Hematopoietic multipotent progenitor cell treated with erythropoietin and hydrocortisone succinate and interleukin-3 and kit ligand, for 6 days (in vitro differentiated cells): ENCODE measurements at places on chromosomes 2 and 18.

- DNase-seq = peak; percentile 4
Observed at GRCh38 chr18:44700652-44701051, 20.0 kb downstream of the SETBP1 start.

DNA sequence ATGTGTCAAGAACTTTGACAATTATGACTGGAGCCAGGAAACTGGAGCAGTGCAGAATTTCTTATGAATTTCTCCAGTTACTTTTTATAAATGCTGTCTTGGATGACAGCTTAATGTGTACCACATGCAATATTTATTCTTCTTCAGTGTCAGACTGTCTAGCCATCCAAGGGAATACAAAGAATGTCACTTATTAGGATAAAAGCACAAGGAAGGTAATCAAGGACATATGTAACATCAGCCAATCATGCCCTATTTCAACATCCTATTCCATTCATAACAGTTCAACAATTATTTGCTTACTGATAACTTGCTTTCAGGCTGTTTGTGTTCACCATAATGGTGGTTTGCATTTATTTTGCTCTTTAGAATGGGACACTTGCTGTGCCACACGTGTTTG, 139.8 kb downstream of the OLA1 start:
- no peak for DNase-seq

- no peak for DNase-seq
Observed at GRCh38 chr2:142041996-142042395, 88.8 kb downstream of the LRP1B start.

GRCh38 chr2:219452361-219453317, 18.0 kb downstream of the SPEG start:
- no peak for DNase-seq

DNA sequence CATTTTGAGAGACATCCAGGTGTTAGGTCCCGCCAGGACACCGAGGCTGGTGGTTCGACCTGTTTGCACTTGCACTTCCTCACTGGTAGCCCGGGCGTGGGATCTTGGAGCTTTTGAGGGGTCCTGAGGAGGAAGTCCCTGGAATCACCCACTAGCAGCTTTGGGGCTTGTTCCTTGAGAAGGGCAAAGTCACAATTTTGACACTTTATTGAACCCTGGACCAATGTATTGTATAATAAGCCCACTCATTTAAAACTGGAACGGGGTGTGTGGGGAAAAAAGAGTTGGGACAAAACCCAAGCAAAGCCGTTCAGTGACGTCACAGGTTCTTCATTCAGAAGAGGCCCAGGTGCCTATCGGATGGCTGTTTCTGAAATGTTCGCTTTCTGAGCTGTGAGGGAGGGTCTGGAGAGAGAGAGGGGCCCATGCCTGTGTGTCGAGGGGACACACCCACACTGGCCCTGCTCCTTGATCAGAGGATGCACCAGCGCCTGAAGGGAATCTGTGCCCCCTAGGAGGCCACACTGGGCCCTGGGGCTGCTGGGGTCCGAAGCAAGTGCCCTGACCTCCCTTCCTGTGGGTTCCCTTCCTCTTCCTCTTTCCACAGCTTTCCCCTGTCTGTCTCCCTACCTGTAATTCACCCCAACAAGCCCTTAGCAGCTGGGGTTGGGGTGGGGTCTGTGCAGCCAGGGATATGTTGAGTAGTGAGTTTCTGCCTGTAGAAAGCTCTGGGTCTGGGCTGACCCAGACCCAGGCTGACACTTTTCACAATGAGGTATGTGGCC, 2.6 kb downstream of the LPIN1 start:
- no peak for DNase-seq

- DNase-seq = peak; percentile 41
Observed at GRCh38 chr2:96308248-96308647, 2.9 kb upstream of the SNRNP200 start.

DNA sequence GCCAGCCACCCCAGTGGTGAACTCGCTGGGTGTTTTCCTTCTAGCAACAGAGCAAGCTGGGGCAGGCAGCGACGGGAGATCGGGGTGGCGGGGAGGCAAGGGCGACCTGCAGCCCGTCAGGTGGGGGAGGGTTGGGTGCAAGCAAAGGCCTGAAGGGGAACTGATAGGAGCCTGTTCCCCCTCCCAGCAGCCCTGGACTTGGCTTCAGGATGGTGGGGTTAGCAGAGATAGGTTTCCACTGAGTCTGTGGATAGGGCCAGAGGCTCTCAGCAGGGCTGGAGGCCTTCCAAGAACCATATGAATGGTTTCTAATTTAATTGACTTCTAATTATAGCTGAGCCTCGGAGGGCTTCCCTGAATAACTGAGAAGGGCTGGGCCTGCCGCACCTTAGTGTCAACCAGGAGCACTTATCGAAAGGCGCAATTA, 55.3 kb downstream of the EDAR start:
- DNase-seq = peak; percentile 36

DNA sequence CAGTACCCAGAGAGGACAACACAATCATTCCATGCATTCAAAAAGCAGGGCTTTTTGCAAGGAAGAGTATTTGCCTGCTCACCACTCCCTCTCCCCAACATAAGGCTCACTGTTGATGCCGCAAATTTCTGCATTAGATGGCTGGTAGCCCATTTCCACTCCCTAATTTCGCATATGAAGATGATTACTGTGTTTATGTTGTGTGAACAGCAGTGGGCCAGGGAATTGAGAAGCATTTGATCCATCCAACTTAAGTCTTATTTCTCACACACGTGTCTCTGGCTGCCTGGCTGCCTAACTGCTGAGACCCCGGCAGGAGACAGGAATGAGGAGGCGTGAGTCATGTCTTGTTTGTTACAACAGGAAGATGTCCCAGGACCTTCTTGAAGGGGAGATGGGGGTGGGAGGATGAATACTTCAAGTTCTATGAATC, 294.1 kb downstream of the ALK start:
- no peak for DNase-seq

DNA sequence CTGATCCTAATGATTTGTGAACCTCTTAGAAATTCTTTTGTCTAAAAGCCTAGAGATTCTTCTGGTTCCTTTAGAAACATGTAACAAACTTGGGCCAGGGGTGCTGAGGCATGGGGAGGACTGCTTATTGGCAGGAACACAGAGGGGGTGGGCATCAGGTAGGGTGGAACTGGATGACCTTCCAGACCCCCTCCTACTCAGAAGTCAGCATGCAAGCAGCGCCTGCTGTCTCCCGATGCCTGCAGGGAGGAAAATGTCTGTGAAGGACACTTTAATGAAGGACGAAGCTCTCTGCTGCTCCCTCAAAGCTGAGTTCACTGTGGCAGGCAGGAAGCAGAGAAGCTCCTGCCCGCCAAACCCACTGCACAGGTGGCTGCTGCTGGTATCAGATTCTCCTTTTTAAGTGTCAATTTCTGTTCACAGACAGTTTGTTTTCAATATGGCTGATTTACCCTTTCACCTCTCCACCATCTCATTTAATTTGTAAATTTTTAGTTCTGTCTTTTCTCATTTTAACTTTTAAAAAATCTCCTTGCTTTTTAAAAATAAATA, 19.4 kb downstream of the COA5 start:
- DNase-seq = no peak

GRCh38 chr18:24918257-24918656, 433.7 kb downstream of the ZNF521 start:
- no peak for DNase-seq

- peak; percentile 50 for DNase-seq
Observed at GRCh38 chr2:23788100-23788499, 138.8 kb downstream of the ATAD2B start.

DNA sequence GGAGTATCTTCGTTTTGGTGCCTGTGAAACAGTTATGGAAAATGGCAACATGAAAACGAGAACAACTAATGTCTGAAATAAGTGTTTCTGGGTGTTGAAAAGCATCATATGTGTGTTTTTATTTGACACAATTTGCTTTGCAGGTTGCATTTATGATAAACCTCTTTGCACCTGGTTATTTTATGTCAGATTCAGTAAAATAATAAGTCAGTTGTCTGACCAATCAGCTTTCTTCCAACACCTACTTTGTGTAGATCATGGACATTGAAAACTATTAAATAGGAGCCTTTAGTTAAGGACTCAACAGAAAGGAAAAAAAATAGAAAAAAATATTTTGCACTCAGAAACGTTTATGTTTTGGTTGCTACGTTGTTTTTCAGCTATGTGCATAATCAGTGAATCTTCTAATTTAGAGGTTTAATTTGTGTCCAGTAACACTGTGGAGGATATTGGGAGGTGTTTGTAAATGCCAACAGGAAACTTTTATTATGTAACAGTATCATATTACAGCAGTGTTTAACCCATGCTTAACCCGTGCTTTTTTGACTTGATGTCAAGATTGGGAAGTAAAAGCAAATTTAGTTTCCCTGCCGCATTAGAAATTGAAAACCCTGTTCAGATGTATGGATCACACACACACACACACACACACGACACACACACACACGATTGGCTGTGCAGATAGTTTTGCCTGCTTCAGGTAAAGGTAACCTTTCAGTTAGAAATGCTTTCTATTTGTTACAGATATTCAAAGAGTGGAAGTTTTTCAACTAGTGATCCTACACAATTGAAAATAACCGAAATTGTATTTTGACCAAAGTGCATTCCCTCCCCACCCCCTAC, 2.6 kb downstream of the PKP4 start:
- DNase-seq = peak; percentile 18

DNA sequence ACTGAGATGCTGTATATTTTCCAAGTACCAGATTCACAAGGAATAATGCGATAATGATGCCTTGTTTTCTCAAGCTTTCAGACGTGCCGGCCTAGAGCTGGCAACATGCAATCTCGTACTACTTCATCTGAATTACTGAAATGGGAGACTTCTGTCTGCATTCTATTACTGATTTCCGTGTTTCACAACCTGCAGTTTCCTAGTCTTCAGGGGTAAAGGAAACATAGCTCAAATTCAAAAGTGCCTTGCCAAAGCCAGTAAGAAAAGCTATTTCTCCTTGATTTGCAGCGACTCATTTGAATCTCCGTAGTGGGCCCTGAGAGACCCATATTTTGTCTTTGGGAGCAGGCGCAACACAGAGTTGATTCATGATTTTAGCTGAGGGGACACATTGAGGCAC, 289.0 kb downstream of the CNTNAP5 start:
- no peak for DNase-seq

DNA sequence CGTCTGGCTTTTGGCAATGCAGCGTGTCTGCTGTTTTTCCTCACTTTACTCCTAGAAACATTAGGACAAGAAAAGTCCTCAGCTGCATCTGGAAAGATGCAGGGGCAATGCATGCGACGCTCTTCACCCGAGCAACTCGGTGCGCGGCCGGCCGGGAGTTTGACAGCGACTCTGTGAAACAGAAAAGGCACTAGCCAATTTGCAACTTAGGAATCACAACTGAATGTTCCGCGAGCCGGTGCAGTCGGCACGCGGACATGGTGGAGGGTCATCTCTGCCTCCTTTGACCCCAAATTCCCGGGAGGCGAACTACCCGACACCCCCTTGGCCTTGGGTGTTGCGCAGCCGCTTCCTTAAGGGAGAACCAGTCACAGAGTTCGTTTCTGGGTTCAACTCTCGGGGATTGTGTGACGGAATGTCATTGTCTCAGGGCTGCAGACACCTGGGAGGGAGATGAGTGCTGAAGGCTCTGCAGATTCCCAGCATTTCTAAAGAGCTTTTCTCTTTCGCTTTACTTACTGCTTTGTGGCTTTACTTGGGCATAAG, 9.8 kb downstream of the NR4A2 start:
- DNase-seq = no peak

GRCh38 chr2:222535477-222535876, 111.1 kb downstream of the SGPP2 start:
- no peak for DNase-seq

GRCh38 chr18:34039201-34039600, 185.5 kb downstream of the NOL4 start:
- DNase-seq = no peak

- DNase-seq = no peak
Observed at GRCh38 chr2:142951190-142952007, 73.9 kb downstream of the KYNU start.

GRCh38 chr2:226585130-226585561, 214.5 kb downstream of the IRS1 start:
- DNase-seq = no peak

GRCh38 chr2:176118601-176119339, 2.2 kb downstream of the HOXD10 start:
- peak; percentile 67 for DNase-seq

GRCh38 chr2:63249161-63249560, 198.5 kb downstream of the OTX1 start:
- DNase-seq = no peak

GRCh38 chr2:35416391-35417140, 939.0 kb upstream of the CRIM1 start:
- DNase-seq = no peak

- DNase-seq = peak; percentile 65
Observed at GRCh38 chr2:179106676-179107428, 56.9 kb upstream of the CCDC141 start.

GRCh38 chr18:49707599-49707998, 105.7 kb downstream of the ACAA2 start:
- DNase-seq = no peak

- DNase-seq = peak; percentile 13
Observed at GRCh38 chr2:98985905-98986666, 50.1 kb upstream of the CRACDL start.

DNA sequence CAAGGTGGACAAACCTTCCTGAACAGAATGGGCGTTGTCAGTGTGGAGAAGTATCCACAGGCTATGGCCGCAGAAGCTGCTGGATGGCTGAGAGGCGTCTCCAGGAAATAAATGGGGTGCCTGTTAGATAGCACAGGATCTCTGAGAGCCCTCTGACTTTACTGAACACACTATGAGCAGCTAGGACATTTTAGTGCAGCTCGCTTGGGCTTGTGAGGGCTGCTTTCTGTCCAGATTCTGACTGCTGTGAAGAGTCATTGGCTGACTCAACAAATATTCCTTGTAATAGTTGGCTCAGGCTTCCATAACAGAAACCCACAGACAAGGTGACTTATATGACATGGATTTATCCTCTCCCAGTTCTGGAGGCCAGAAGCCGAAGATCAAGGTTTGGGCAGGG, 100.2 kb upstream of the SNTG2 start:
- DNase-seq = no peak

GRCh38 chr18:73136134-73136533, 268.3 kb upstream of the NETO1 start:
- peak; percentile 19 for DNase-seq

GRCh38 chr2:7011356-7012083, 94.3 kb downstream of the RNF144A start:
- no peak for DNase-seq

DNA sequence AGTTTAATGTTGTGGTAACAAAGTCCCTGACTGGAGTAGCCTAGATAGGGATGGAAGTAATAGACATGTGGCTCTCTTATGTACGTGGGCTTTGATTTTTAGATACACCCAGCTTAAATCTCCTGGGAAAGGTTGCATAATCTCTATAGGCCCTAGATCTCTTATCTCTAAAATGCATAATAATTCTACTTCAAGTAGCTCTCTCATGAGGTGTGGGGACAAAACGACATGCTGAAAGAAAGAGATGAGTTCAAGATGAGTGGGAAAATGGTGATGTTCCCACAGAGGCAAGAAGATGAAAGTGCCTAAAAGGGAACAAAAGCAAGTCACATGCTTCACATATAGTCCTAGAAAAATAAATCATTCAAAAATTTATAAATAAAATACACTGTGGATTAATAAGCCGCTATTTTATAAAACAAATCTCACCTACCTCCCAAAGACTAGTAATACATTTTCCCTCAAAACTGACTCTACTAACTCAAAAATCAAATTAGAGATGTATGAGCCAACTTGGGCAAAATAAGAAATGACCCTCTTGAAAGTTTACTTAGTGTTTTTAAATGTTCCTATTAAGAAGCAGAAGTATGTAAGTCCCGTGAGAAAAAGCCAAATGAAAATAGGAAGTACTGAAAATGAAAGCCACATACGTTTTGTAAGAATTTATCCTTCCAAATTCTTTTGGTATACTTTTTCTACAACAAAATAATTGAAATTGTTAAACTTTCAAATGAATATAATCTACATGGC, 148.2 kb upstream of the ITGA4 start:
- peak; percentile 72 for DNase-seq
